ENCODE measurements at places on chromosomes 4 and X.
A peak's percentile ranks its signal among the peaks of the same experiment; 100 is the strongest.

GRCh38 chr4:173990869-173991210 lies 292.6 kb downstream of the FBXO8 start:
- ATAC-seq: no peak

DNA sequence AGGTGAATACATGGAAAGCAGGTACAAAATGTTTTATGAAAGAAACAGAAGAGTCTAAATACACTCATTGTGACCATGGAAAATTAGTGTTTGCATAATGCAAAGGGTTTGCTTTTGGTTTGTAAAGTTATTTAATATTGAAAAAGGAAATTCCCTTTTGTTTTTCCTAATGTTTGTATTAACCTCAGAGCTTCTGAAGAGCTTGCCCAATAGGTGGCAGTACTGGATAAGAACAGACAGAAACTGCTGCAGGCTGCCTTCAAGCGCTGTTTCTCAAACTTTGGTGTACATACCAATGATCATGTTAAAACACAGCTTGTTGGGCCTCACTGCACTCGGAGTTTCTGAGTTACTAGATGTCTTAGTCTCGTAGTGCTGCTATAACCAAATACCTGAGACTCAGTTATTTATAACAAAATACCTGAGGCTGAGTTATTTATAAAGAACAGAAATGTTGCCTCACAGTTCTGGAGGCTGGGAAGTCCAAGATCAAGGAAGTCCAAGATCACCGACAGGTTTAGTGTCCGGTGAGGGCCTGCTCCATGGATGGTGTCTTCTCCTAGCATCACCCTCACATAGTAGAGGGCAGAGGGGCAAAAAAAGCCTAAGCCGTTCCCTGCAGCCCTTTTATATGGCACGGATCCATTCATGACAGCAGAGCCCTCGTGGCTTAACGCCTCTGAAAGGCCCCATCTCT lies 54.2 kb downstream of the SUPT20HL2 start:
- peak; percentile 46 for ATAC-seq

DNA sequence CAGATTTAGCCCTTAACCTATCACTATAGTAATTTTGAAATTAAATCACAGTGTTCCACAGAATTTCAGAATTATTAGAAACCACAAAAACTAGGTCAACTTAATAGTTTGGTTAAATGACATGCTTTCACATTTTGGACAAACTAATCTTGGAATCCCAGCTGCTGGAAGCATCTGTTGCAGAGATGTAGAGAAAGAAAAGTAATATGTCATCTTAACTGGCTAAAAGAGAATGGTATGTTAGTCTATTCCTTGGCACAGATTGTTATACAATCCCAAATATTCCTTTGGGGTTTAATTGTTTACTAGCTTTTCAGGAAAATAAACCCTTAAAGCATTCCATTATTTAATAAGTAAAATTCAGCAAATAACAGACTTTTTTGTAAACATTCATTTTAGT lies 519.9 kb downstream of the IL15 start:
- no peak for ATAC-seq

GRCh38 chr4:139858436-139859205 lies 193.0 kb downstream of the MGST2 start:
- peak; percentile 94 for ATAC-seq

DNA sequence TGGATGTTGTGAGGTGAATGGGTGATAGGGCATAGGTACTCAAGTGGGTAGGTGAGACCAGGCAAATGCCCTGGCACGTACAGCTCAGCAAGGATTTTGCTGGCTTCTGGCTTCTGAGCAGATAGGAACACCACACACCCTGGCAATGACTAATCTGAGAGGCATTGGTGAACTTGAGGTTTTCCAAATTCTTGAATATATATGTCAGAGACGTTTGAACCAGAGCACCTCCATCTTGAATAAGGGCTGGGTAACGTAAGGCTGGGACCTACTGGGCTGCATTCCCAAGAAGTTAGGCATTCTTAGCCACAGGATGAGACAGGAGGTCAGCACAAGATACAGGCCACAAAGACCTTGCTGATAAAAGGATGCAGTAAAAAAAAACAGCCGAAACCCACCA lies 204.5 kb downstream of the NLGN4X start:
- no peak for ATAC-seq

DNA sequence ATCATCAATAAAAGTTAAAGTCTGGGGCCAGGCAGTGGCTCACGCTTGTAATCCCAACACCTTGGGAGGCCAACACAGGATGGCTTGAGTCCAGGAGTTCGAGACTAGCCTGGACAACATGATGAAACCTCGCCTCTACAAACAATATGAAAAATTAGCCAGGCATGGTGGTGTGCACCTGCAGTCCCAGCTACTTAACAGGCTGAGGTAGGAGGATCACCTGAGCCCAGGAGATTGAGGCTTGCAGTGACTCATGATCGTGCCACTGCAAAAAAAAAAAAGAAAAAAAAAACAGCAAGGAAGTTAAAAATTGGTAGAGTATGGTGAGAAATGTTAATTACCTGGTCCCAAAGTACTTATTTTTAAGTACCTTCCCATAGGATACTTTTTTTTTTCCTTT lies 27.5 kb downstream of the FBXW7 start:
- no peak for ATAC-seq

DNA sequence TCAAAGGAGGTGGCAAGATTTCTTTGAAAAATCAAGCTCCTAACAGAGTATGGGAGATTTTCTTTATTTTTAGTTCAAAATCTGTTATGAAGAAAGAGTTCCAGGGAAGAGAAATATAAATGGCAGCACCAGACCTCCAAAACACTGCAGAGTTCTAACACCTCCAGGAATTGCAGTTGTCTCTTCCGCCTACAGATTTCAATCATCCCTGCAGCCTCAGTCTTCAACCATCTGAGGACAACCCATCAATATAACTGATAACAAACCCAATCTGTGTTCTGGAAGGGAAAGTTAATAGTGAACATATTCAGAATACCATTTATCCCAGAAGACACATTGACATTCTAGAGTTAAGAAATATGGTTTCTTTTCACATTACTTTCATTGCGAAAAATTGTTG lies 296.1 kb downstream of the ARAP2 start:
- ATAC-seq: no peak

GRCh38 chr4:105458001-105458400 lies 15.9 kb downstream of the PPA2 start:
- ATAC-seq: no peak

GRCh38 chr4:92362028-92362427 lies 58.3 kb downstream of the GRID2 start:
- no peak for ATAC-seq

GRCh38 chr4:15656038-15656470 lies 897 bp upstream of the FBXL5 start:
- no peak for ATAC-seq

- ATAC-seq: no peak
Measured at GRCh38 chrX:13219991-13220764, 99.7 kb downstream of the ATXN3L start.

DNA sequence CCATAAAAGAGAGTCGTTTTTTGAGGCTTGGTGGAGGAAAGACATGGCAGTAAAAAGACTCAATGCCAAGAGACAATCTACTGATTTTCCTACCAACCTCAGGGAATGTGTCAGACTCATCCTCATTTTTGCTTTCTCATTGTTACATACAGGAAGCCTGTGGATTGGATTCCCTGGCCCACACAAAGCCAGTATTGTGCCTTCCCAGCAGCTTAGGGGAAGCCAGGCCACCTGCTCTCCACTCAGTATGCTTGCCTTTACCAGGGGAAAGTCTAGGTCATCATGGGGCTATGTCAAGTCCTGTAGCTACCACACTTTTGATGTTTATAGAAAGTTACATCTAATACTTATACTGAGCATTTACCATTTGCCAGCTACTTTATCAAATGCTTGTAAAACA lies 11.0 kb downstream of the BMX start:
- no peak for ATAC-seq

DNA sequence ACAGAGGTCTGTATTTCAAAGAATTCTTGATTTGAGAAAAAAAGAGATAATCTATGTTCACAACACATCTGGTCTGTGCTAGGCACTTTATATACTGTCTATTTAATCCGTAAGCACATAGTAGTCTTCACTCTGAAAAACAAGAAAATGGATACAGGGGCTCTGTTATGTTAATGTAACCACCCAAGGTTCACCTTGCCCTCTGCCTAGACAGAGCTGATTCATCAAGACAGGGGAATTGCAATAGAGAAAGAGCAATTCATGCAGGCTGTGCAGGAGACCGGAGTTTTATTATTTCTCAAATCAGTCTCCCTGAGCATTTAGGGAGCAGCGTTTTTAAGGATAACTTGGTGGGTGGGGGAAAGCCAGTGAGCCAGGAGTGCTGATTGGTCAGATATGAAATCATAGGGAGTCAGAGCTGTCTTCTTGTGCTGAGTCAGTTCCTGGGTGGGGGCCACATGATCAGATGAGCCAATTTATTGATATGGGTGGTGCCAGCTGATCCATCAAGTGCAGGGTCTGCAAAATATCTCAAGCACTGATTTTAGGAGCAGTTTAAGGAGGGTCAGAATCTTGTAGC lies 92.9 kb upstream of the TNIP3 start:
- peak; percentile 56 for ATAC-seq

- ATAC-seq: no peak
Measured at GRCh38 chrX:13898083-13898482, 81.2 kb upstream of the GPM6B start.

DNA sequence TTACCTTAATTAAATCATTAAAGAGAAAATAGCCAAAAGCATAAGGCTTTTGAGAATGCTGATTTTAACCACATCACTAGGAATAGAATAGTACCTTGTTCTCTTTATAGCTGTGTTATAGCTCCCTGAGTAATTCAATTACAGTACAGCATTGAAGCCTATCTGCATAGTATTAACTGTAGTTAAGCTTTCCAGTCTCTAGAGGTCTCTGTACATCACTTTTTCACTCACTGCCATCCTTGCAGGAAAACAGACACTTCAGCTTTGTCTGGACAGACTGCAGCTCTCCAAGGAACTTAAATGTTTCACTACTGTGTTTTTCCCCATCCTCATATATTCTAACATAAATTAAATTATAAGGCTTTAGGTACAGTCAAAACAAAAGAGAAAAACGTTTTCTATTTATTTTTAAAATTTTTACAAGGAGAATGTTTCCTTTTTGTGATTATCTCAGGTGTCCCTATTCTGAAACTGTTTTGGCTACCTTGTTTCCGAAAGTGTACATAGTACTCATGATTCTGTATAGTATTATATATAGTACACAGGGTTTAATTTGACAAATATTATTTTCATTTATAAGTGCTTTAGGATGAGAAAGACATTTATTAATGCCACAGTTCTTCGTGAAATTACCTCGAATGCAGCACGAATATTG lies 407.9 kb downstream of the PCDH18 start:
- ATAC-seq: no peak

DNA sequence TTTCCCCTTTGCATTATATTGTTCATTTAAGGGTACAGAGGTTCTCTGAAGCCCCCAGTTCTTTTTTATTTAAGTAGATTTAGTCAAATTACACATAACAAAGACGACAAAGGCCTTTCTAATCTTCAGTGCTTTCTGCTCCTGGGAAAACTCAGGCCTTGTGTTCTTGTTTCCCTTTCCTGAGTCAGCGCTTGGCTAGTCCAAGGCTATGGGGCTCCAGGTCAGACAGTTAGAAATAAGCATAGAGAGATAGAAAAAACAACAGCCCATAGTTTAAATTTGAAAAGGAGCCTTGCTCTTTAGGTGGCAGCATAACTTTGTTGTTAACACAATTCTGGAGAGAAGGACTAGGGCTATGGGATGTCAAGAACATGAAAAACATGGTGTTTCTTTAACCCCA lies 97.3 kb downstream of the PPP1R2C start:
- no peak for ATAC-seq

GRCh38 chr4:145760176-145760575 lies 80.2 kb downstream of the C4orf51 start:
- ATAC-seq: no peak

DNA sequence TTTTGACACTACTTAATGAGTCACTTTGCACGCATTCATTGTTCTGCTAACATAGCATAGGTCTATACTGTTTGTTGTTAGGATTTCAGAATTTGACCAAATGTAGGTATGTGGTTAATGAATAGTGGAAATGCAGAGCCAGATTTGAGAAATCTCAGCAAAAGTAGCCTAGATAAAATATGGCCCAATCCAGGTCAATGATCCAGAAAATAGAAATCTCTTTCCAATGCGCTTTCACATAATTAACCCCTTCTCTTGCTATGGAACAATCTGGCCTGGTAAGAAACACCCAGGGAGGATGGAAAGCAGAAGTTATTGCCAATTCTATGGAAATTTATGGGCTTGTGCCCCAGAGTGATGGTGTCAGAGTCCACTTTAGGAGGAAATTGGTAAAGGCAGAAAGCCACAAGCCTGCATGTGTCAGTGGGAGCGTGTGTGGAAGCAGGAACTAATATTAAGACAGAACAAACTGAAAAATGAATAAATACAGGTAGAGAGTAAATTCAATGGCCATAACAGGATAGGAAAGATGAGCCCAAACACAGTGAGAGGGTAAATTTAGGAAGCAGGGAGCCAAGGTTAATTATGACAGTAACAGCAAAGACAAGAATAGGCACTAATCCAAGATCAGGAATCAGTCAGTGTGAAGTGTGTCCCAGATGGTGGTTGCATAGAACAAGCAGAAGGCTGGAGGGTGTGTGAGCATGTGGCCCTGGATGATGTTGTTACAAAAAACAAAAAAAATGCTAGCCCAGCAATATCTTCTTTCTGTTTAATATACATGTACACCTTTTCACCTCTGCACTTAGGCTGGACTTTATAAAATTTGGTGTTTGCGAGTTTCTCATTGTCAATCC lies 102.9 kb downstream of the SYTL5 start:
- ATAC-seq: no peak

Measured in activated T-helper 17 cell treated with anti-CD3 and anti-CD28 coated beads, Interleukin-2, amount 50 U/mL, for 72 hours (primary cell).